ENCODE measurements at places on chromosomes 13 and 19. TPM values are rescaled to one million over a fixed set of nuclear protein-coding genes. Genes with fewer than 3 reads are reported as not detected.

LIM2 gene
- 0.27 TPM for polyA plus RNA-seq

SHISA7 gene
- polyA plus RNA-seq, result 0.14 TPM

CEACAM16 gene
- not detected for polyA plus RNA-seq

ZNF540 gene
- polyA plus RNA-seq, result 3.6 TPM

TINCR gene
- polyA plus RNA-seq, result 1.1 TPM

KASH5 gene
- 0.29 TPM for polyA plus RNA-seq

SPACA4 gene
- not detected for polyA plus RNA-seq

CPB2 gene
- 0.09 TPM for polyA plus RNA-seq

MBD3L3 gene
- not detected for polyA plus RNA-seq

ANGPTL8 gene
- 0.52 TPM for polyA plus RNA-seq

KLK14 gene
- polyA plus RNA-seq, result 0.30 TPM

APOC4 gene
- polyA plus RNA-seq, result not detected

CYP4F8 gene
- not detected for polyA plus RNA-seq

NLRP11 gene
- 0.22 TPM for polyA plus RNA-seq

CASP14 gene
- not detected for polyA plus RNA-seq
